ENCODE measurements at places on chromosomes 13 and 19. TPM values are rescaled to one million over a fixed set of nuclear protein-coding genes. Genes with fewer than 3 reads are reported as not detected.
A peak's percentile ranks its signal among the peaks of the same experiment; 100 is the strongest.

PNMA8B gene
- total RNA-seq, result not detected

RRAS gene
- 6.2 TPM for total RNA-seq

GRK1 gene
- total RNA-seq, result 0.11 TPM

IL11 gene
- 0.32 TPM for total RNA-seq

KLK4 gene
- total RNA-seq, result not detected

CFAP97D2 gene
- not detected for total RNA-seq

HS6ST3 gene
- not detected for total RNA-seq

NLRP11 gene
- total RNA-seq, result not detected

SYNGR4 gene
- total RNA-seq, result not detected

DNA sequence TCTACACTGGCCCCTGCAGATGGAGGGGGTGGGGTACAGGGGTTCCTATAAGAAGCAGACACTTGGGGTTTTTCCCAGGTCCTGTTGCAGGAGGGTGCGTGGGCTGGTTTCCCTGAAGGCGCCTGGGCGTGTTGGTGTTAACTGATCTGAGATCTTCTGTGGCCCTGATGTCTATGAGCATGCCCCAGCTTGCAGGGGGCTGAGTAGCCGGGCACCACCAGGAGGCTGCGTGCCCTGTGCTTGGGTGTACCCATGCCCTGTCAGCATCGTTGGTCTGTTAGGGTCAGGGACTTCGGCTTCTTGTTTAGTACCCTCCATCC, 45.3 kb downstream of the CAPN12 start:
- peak overlapping the region; percentile 49 for H3K27ac ChIP-seq
- H3K36me3 ChIP-seq, result peaks cover 36% of the 10 kb centered on the region
- H3K4me3 ChIP-seq, result no peak overlapping the region
- DNase-seq, result no peak

- no peaks in the 10 kb centered on the region for H3K27me3 ChIP-seq
- peaks cover 46% of the 10 kb centered on the region for H3K36me3 ChIP-seq
- no peak overlapping the region for H3K4me3 ChIP-seq
- H3K27ac ChIP-seq, result no peak overlapping the region
- no peak for DNase-seq
Measured at GRCh38 chr19:1435378-1435989, 2.7 kb upstream of the RPS15 start.

DNA sequence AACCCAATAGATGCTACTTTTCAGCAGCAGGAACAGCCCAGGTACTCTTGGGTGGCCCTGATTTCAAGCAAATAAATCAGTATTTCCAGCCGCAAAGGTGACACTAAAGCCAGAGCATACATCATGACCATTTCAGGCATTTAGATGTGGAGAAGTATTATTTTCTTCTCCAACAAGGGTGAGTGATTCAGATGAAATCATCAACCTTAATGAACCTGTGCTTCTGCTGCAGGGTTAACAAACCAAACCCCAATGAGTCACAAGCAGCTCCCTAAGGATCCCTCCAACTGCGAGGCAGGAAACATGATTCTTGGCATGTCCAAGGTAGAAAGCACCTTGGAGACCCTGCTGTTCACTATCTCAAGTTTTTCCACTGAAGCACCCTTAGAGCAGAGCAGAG, 32.7 kb downstream of the MBNL2 start:
- peaks cover 17% of the 10 kb centered on the region for H3K36me3 ChIP-seq
- H3K4me3 ChIP-seq, result no peak overlapping the region
- H3K4me1 ChIP-seq, result peaks cover 62% of the 10 kb centered on the region
- no peaks in the 10 kb centered on the region for H3K27me3 ChIP-seq

- H3K27me3 ChIP-seq, result no peaks in the 10 kb centered on the region
- no peak for DNase-seq
- no peak overlapping the region for H3K4me3 ChIP-seq
- peaks cover 27% of the 10 kb centered on the region for H3K36me3 ChIP-seq
- no peak overlapping the region for H3K27ac ChIP-seq
- H3K4me1 ChIP-seq, result peaks cover 12% of the 10 kb centered on the region
Measured at GRCh38 chr19:7928334-7928706, 2.4 kb upstream of the CTXN1 start.

GRCh38 chr13:46721054-46721453, 75.9 kb downstream of the ESD start:
- H3K36me3 ChIP-seq, result peaks cover 35% of the 10 kb centered on the region
- peaks cover 15% of the 10 kb centered on the region for H3K4me1 ChIP-seq
- no peak for DNase-seq
- no peak overlapping the region for H3K27ac ChIP-seq
- H3K4me3 ChIP-seq, result no peak overlapping the region

GRCh38 chr13:46350003-46350402, 37.0 kb downstream of the RUBCNL start:
- H3K4me3 ChIP-seq, result no peak overlapping the region
- no peak for DNase-seq
- peaks cover 9% of the 10 kb centered on the region for H3K4me1 ChIP-seq
- peaks cover 24% of the 10 kb centered on the region for H3K36me3 ChIP-seq

- H3K27me3 ChIP-seq, result peaks cover 36% of the 10 kb centered on the region
- H3K4me3 ChIP-seq, result no peak overlapping the region
- H3K27ac ChIP-seq, result no peak overlapping the region
- DNase-seq, result peak; percentile 38
Measured at GRCh38 chr19:41792513-41793413, 3.6 kb upstream of the CEACAM3 start.

DNA sequence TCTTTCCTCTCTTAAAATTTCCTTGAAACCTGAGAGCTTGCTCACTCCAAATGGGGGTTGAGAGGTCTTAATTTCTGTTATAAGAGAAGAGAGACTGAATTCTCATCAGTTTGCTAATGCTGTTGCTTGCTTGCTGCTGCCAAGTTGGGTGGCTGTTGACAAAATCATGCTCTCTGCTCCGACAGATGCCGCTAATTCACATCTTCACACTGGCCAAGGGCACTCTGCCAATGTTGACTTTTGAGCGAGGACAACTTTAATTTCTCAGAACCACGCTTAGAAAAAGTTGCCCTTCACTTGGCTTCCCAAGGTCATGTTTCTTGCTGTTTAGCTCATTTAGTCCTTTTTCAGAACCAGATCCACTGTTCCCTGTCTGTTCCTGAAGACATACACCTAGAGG, 402.9 kb downstream of the HS6ST3 start:
- H3K4me1 ChIP-seq, result no peaks in the 10 kb centered on the region
- H3K27me3 ChIP-seq, result no peaks in the 10 kb centered on the region
- H3K27ac ChIP-seq, result no peak overlapping the region
- no peaks in the 10 kb centered on the region for H3K36me3 ChIP-seq

DNA sequence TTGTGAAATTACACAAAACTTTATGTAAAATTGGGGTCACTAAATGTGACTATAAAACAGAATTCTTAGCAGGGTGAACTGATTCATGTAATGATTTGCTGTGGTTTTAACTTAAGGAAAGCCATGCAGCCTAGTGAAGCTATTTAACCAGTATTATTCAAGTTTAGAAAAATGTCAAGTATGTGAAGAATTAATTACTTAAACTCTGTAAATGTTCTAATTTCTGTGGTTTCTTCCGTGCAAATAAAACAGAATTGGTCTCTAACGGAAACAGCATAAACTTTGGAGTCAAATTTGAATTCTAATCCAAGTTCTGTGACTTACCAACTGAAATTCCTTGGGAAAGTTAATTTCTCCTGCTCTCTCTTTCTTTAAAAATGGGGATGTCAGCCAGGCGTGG, 13.3 kb downstream of the CDC16 start:
- no peaks in the 10 kb centered on the region for H3K4me1 ChIP-seq
- peaks cover 75% of the 10 kb centered on the region for H3K36me3 ChIP-seq
- DNase-seq, result no peak
- no peak overlapping the region for H3K4me3 ChIP-seq
- H3K27ac ChIP-seq, result no peak overlapping the region

- H3K4me1 ChIP-seq, result no peaks in the 10 kb centered on the region
- H3K27ac ChIP-seq, result no peak overlapping the region
- DNase-seq, result no peak
- H3K36me3 ChIP-seq, result no peaks in the 10 kb centered on the region
- H3K27me3 ChIP-seq, result no peaks in the 10 kb centered on the region
- H3K4me3 ChIP-seq, result no peak overlapping the region
Measured at GRCh38 chr13:69485991-69486592, 621.5 kb upstream of the ATXN8OS start.

- H3K27me3 ChIP-seq, result no peaks in the 10 kb centered on the region
- DNase-seq, result peak; percentile 40
- H3K4me3 ChIP-seq, result peak overlapping the region; percentile 93
- peak overlapping the region; percentile 94 for H3K27ac ChIP-seq
Measured at GRCh38 chr19:5719274-5719960, 529 bp downstream of the LONP1 start.

GRCh38 chr13:71935166-71935840, 68.3 kb upstream of the DACH1 start:
- DNase-seq, result no peak
- no peak overlapping the region for H3K27ac ChIP-seq
- no peaks in the 10 kb centered on the region for H3K4me1 ChIP-seq
- H3K36me3 ChIP-seq, result no peaks in the 10 kb centered on the region

- no peak for DNase-seq
- H3K36me3 ChIP-seq, result no peaks in the 10 kb centered on the region
- no peak overlapping the region for H3K4me3 ChIP-seq
- peaks cover 8% of the 10 kb centered on the region for H3K4me1 ChIP-seq
- H3K27me3 ChIP-seq, result no peaks in the 10 kb centered on the region
- H3K27ac ChIP-seq, result no peak overlapping the region
Measured at GRCh38 chr19:13241231-13242104, 91.3 kb downstream of the IER2 start.

- H3K27ac ChIP-seq, result no peak overlapping the region
- no peaks in the 10 kb centered on the region for H3K36me3 ChIP-seq
- DNase-seq, result no peak
- peaks cover 6% of the 10 kb centered on the region for H3K27me3 ChIP-seq
Measured at GRCh38 chr13:27334774-27335435, 64.3 kb downstream of the RASL11A start.

DNA sequence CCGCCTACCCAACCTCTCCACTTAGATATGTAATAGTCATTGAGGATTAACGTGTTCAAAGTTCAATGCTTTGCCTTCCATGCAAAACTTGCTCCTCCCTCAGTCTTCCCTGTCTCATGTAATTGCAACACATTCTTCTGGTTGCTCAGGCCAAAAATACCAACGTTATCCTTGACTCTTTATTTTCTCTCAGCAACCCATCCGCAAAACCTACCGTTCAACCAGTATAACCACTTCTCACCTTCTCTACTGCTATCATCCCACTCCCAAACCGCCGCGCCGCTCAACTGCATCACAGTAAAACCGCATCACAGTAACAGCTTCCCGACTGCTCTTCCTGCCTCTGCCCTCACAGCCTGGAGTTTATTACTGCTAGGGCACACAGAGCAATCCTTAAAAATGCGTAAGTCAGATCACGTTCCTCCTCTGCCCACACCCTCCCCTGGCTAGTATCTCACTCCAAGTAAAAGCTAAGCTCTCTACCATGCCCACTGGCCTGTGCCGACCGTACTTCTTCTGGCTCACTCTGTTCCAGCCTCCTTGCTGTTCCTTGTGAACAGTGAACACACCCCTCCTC, 8.2 kb downstream of the MTIF3 start:
- no peak for DNase-seq
- no peaks in the 10 kb centered on the region for H3K27me3 ChIP-seq
- peaks cover 54% of the 10 kb centered on the region for H3K4me1 ChIP-seq
- H3K27ac ChIP-seq, result peak overlapping the region; percentile 53
- H3K4me3 ChIP-seq, result peak overlapping the region; percentile 52

DNA sequence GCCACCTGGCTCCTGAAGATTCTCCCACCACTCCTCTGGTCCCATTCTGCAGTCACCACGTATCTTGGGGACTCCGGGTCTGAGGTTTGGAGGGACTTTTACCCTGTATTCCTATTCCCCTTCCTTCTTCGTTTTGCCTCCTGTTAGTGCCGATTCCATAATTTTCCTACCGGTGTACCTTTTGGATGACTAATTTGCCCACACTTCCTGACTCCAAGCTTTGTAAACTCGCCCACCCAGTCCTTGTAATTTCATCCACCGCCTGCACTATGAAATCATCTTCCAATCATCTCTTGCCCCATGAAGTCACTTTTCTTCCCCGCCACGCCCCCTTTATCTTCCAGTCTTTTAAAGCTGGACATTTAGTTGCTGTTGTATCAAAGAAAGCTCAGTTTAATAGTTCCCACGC, 572 bp downstream of the UCHL3 start:
- peak overlapping the region; percentile 96 for H3K27ac ChIP-seq
- H3K27me3 ChIP-seq, result no peaks in the 10 kb centered on the region

DNA sequence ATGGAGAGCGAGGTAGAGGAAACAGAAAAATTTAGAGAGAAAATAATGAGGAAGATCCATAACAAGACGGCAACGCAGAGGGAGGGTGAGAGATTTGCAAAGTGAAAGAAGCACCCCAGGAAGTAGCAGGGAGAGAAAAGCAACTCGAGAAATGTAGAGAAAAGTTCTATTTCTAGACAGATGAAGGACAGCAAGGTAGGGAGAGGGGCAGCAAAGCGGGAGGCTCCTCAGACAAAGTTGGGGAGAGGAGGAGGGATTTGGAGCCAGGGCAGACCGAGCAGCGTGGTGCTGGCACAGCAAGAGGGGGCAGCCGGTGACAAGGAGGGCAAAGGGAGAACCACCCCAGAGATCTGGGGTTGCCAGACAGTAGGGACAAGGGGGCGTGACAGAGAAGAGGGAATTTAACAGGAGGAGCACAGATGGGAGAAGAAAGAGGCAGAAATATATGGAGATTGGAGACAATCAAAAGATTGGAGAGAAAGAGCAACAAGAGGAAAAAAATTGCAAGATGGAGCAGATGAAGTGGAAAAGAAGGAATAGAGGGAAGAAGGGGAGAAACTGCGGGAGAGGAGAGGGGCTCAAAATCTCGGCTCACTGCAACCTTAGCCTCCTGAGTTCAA, 989 bp downstream of the ZNF766 start:
- peak overlapping the region; percentile 98 for H3K4me3 ChIP-seq
- peak overlapping the region; percentile 95 for H3K27ac ChIP-seq
- DNase-seq, result no peak
- peaks cover 11% of the 10 kb centered on the region for H3K4me1 ChIP-seq
- H3K27me3 ChIP-seq, result no peaks in the 10 kb centered on the region
- peaks cover 56% of the 10 kb centered on the region for H3K36me3 ChIP-seq

- no peaks in the 10 kb centered on the region for H3K27me3 ChIP-seq
- peaks cover 95% of the 10 kb centered on the region for H3K36me3 ChIP-seq
- peaks cover 24% of the 10 kb centered on the region for H3K4me1 ChIP-seq
- no peak overlapping the region for H3K27ac ChIP-seq
Measured at GRCh38 chr19:16216744-16217670, 19.3 kb downstream of the AP1M1 start.

DNA sequence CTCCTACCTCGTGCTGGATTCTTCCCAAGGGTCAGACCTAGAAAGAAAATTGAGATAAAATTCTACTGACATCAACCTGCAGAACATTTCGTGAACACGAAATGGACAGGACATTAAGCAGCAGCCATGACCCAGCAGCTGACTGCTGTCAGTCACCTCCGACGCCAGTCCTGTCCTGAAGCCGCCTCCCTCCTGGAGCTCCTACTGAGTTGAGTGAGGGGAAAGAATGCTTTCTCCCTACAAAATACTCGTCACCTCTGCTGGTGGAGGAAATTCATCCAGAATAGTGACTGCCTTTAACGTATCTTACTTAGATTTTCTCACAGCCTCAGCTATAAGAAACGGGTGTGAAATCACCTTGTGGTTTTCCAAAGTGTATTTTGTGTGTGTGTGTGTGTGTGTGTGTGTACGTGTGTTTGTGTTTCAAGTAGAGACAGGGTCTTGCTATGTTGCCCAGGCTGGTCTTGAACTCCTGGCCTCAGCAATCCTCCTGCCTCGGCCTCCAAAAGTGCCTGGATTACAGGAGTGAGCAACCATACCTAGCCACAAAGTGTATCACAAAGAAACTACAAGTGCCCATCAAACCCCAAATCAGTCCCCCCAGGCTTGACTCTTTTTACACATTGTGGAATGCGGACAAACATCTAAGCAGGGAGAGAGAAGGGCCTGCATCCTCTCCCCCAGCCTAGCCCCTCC, 2.3 kb upstream of the C13orf42 start:
- no peaks in the 10 kb centered on the region for H3K4me1 ChIP-seq
- DNase-seq, result no peak
- no peak overlapping the region for H3K27ac ChIP-seq
- H3K36me3 ChIP-seq, result no peaks in the 10 kb centered on the region
- peaks cover 13% of the 10 kb centered on the region for H3K27me3 ChIP-seq
- H3K4me3 ChIP-seq, result no peak overlapping the region
